HAP-1 (cell line): ENCODE measurements at places on chromosomes 1 and 21.

- no peak for DNase-seq
These were observed 765 bp upstream of the S100A4 start for GRCh38 chr1:153546371-153546770.

- no peak for DNase-seq
These were observed 479 bp downstream of the RGS16 start for GRCh38 chr1:182603646-182604174.

GRCh38 chr1:55153031-55153430 lies 62.1 kb downstream of the USP24 start:
- DNase-seq = no peak

GRCh38 chr21:44766818-44767354 lies 34.7 kb downstream of the UBE2G2 start:
- DNase-seq = no peak

GRCh38 chr1:101242324-101243050 lies 5.7 kb downstream of the S1PR1 start:
- no peak for DNase-seq

DNA sequence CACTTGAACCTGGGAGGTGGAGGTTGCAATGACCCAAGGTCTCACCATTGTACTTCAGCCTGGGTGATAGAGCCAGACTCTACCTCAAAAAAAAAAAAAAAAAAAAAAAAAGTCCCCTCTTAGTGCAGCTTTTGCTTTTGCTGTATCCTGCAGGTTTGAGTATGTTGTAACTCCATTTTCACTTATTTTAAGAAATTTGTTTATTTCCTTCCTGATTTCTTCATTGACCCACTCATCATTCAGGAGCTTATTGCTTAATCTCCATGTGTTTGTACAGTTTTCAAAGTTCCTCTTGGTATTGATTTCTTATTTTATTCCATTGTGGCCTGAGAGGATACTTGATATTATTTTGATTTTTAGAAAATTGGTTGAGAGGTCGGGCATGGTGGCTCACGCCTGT lies 50.9 kb upstream of the AK4 start:
- no peak for DNase-seq

DNA sequence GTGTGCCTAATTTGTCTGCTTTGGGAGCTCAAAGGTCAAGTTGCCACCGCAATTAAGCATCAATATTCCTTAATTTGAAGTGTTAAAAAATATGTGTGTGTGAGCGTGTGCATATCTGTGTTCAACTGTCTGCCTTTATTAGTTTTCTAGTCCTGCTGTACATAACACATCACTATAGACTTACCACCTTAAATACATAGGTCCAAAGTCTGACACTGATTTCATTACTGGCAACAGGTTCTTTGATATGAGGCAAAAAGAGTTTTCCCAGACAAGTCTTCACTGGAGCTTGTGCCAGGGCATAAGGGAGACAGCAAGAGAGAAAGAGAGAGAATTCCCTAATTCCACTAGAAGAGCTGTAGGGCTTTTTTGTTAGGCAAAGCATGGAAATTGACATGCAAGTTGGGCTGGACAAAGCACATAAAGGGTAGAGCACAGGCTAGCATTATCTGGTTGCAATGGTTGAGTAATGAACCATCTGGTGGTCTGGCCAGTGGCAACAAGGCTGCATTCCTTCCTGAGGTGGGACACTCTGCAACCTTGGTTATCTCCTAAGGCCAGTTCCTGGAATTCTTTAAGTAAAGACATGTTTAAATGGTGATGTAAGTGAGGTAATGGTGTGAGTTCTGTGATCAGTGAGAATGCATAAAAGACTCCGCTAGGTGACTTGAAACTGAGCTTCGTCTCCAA lies 457.2 kb upstream of the ADAMTS5 start:
- DNase-seq = no peak

- no peak for DNase-seq
These were observed 92.4 kb upstream of the PGBD5 start for GRCh38 chr1:230518511-230518910.

DNA sequence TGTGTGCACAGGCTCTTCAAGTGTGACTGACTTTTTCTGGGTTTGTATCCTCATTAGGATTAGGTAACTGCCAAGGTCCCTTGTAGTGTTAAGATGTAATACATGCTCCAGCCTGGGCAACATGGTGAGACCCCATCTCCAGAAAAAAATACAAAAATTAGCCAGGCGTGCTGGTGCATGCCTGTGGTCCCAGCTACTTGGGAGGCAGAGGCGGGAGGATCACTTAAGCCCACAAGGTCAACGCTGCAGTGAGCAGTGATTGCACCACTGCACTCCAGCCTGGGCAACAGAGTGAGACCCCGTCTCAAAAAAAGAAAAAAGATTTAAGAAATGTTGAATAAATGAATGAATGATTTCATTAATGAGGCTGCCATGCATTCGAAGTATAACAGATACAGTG lies 15.1 kb downstream of the ZBTB17 start:
- DNase-seq = no peak

DNA sequence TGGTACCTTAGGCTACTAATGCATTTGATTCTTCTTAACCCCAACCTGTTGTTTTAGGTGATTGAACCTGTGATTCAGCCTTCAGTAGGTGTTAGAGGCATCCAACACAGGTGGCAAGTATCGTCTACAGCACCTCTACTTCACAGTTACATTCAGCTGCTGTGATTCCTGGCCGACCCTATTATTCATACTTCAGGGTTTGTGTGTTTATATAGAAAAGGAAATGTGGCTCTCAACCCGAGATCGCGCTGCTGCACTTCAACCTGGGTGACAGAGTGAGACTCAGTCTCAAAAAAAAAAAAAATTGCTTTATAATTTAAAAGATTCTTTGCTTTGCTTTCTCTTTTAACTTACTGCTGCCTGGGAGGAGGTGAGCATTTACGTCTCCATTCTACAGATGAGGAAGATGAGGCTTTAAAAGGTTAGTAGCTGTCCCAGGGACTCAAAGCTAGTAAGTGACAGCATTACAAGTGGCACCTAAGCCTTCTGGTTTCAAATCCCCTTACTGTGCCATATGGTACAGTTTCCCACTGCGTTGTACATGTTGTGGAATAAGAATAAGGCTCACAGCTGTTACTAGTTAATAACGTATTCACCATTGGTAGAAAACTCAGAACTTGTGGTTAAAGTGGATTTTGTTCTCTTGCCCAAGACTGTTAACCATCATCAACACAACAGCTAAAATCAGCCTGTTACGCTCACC lies 9.9 kb upstream of the GPR25 start:
- no peak for DNase-seq

DNA sequence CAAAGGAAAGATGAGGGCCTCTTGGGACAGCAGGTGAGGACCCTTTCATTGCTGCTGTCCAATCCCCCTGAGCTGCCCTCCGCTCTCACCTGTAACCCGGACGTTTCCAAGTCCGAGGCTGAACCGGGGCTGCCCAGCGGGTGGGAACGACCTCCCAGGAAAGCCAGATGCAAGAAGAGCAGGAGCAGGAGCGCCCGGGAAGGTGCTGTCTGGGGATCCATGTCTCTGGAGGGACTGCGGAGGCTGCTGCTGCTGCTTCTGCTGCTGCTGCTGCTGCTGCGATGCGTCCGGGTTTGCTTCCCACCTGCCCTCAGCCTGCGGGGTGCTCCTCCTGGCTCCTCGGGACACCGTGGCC lies at the start of gene NPPB:
NPPB (minus strand) TSS at position 333 of the 355 bp plus-strand sequence; CDS start at position 221, 112 bp downstream.
- no peak for DNase-seq

GRCh38 chr1:84892705-84893618 lies at the start of gene LPAR3:
Gene LPAR3 (minus strand): TSS chr1:84893206. CDS start chr1:84866120, 27,086 bp downstream.
- peak; percentile 93 for DNase-seq

DNA sequence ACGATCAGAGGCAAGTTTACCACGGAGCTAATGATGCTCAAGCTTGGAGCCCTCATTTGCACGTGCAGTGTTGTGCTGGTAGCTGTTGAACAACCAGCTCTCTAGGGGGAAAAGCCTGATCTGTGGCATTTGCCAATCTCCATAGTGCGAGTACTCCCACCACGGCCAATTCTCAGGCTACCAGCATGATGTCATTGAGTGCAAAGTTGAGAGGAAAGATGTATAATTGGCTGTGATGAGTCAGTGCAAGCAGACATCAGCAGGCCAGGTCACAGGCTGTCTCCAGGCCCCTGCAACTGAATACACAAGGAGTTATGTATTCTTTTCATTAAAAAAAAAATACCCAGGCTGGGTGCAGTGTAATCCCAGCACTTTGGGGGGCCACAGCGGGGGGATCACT lies 233.1 kb upstream of the VAMP3 start:
- DNase-seq = no peak

- peak; percentile 89 for DNase-seq
These were observed 59.1 kb downstream of the ITPKB start for GRCh38 chr1:226679853-226680516.

DNA sequence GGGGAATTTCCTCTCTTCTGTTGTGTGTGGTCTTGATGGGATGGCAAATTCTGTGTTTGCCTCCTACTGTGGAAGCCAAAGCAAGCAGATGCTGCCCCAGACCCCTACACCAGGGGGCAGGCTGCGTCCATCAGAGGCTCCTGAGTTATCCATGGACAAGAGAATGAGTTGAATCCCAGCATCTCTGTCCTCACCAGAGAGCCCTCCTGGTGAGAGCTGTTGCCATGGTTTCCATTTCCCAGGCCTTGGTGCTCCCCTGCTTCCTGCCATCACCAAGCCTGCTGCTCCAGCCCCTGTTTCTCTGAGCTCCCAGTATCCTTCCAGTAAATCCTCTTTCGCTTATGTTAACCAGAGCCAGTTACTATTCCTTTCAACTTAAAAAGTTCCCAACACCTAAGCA lies 20.4 kb upstream of the GNG12 start:
- DNase-seq = peak; percentile 57

- no peak for DNase-seq
These were observed 6.0 kb downstream of the RGS2 start for GRCh38 chr1:192814805-192815204.

DNA sequence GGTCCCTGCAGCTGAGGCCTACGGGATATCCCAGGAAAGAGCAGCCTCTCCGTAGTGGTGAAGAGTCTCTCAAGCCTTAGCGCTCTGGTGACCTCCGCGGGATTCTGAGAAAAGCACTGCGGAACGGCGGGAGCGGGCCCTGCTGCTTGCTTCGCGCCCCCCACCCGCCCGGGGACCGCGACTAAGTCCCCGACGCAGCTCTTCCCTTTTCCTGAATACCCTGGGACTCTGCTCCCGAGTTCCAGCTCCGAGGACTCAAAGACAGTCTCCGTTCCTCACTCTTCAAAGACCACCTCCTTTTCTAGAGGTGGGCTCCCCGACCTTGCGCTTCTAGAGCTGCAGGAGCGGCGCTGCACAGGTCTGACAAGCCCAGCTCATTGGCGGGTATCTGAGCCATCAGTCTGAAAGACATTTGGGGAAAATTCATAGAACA lies 3.6 kb upstream of the PRRX1 start:
- DNase-seq = no peak

DNA sequence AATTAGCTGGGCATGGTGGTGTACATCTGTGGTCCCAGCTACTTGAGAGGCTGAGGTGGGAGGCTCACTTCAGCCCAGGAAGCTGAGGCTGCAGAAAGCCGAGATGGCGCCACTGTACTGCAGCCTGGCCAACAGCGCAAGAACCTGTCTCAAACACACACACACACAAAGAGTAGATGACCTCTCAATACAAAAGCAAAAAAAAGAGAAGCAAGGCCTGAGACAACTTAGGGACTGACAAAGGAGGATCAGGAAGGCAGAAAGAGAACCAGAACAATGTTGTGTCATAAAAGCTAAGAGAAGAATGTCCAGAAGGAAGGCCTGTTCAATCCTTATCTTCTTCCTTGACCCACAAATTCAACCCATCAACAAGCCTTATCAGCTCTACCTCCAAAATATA lies 18.5 kb downstream of the WASF2 start:
- no peak for DNase-seq
